ENCODE measurements at places on chromosomes 2 and 18. TPM values are rescaled to one million over a fixed set of nuclear protein-coding genes. Genes with fewer than 3 reads are reported as not detected.

Gene STK39
- 32.7 TPM for total RNA-seq

- no peak for DNase-seq
Observed at GRCh38 chr2:8552293-8552801, 129.5 kb upstream of the ID2 start.

DNA sequence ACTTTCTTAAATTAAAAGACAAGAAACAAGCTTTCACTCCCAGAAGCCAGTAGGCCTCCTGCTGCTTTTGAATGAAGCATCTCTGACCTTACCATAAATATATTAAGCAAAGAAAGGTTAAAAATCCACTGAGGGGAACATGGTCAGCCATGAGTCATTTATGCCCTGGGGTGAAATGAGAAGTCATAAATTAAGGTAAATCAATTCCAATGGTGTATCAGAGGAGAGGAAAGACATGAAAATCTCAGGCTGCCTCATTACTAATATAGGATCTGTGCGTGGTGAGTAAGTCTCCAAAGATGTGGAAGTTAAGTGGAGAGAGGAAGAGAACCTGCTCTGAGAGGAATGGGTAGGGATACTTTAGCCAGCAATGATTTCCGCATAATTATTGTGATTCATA, 292.3 kb upstream of the CHAC2 start:
- DNase-seq, result no peak

Gene RIT2
- not detected for total RNA-seq

DNA sequence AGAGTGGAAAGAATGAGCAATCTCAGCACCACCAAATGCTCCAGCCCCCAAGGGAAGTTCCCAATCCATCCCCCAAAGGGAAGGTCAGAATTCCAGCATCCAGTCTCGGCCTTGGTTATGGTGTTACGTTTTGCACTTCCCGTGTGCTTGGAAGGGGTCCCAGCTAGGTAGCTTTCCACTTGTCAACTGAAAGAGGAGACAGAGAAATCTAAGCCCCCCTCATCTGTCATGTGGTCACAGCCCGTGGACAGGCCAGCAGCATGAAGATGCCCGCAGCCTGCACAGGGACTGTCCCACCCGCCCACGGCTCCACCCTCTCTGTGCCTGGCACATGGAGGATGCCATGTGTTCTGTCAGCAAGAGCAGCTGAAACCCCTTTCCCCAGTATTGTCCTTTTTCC, 32.1 kb downstream of the RHOB start:
- DNase-seq, result no peak

Gene ANKRD30BL
- 0.14 TPM for total RNA-seq

Gene GALNT3
- 0.39 TPM for total RNA-seq

- peak; percentile 8 for DNase-seq
Observed at GRCh38 chr18:40019797-40020392, 1935.1 kb upstream of the PIK3C3 start.

DNA sequence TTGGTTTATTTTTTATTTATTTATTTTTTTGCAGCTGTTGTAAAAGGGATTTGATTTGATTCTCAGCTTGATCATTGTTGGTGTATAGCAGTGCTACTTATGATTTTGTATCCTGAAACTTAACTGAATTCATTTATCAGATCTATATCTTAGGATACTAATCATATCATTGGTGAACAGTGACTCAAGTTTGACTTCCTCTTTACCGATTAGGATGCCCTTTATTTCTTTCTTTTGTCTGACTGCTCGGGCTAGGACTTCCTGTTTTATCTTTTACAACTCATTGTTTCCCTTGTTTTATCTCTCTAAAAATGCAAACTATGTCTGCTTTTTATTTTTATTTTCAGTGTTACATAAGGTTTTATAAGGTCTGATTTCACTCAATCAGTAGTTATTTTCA, 23.6 kb downstream of the SP100 start:
- no peak for DNase-seq

DNA sequence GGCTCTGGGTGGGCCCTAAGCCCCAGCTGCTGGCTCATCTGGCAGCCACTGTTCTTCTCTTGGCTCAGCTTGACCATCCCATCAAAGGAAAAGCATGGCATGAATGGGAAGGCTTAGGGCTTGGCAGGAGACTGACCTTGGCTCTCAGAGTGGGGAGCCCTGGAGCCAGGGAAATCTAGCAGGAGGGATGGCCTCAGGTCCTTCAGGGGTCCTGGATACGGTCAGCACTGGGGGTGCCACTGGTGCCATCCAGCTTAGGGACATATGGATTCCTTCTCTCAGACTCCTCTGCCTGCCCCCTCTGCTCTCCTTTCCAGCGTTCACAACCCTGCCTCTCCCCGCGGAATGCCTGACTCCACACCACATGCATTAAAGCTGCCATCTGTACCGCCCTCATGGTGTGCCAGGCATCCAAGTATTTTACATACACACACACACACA, 165.5 kb upstream of the HAAO start:
- no peak for DNase-seq

- peak; percentile 21 for DNase-seq
Observed at GRCh38 chr18:55584201-55584600, 3.8 kb downstream of the TCF4 start.

GRCh38 chr2:172328103-172328841, 99.1 kb upstream of the ITGA6 start:
- no peak for DNase-seq

DNA sequence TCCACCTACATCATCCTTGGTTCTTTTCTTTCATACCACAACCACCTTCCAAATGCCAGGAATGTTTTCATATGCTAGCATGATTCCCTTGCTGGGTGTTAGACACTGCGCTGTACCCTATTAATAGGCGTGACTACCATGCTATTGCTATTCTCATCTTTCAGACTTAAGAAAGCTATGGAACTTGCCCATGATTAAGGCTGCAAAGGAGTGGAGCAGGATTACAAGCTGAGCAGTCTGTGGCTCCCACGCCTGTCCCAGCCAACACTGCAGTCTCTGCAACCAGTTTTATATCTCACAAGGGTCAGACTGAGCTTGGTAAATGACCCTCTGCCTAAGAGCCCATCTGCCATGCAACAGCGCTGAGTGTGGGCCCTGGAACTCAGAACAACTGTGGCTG, 285.7 kb upstream of the POU3F3 start:
- no peak for DNase-seq

Gene BMP10
- 0.95 TPM for total RNA-seq

GRCh38 chr18:61865466-61866175, 27.2 kb downstream of the RNF152 start:
- peak; percentile 26 for DNase-seq

Gene TEX44
- total RNA-seq, result not detected

GRCh38 chr2:105455488-105456003, 56.7 kb upstream of the FHL2 start:
- no peak for DNase-seq

All from cardiac muscle cell (in vitro differentiated cells and primary cell).